ENCODE measurements at places on chromosomes 4 and X. TPM values are rescaled to one million over a fixed set of nuclear protein-coding genes. Genes with fewer than 3 reads are reported as not detected.
A peak's percentile ranks its signal among the peaks of the same experiment; 100 is the strongest.

GRCh38 chrX:5916945-5917344, 311.7 kb downstream of the NLGN4X start:
- DNase-seq, result no peak

Gene CTAG1A
- polyA plus RNA-seq, result not detected

GRCh38 chrX:12080265-12080664, 58.0 kb upstream of the FRMPD4 start:
- peak; percentile 7 for DNase-seq

Gene PIGA
- polyA plus RNA-seq, result 3.1 TPM

Gene FAT4
- 15.4 TPM for polyA plus RNA-seq

GRCh38 chr4:41257257-41257901, 651 bp downstream of the UCHL1 start:
- no peak for DNase-seq

- DNase-seq, result no peak
These were observed 14.6 kb upstream of the CLTRN start for GRCh38 chrX:15679246-15679645.

Gene NOA1
- polyA plus RNA-seq, result 17.1 TPM

Gene CFAP299
- polyA plus RNA-seq, result 1.9 TPM

DNA sequence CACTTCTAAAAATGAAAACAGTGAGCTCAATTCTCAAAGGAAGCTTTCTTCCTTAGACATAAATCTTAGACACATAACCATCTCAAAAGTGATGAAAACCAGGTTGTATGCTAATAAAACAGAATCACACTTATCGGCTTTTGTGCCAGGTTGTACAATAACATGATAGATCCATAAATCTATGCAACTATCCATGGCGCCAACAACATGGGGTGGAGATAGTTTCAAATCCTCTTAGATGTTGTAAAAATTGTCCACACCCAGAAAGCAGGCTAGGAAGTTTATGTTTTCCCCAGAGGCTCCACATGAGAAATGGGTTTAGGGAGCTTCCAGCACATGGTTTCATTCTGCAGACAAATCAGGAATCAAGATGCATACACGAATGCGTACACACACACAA, 165.3 kb upstream of the MAP3K15 start:
- DNase-seq, result no peak

- DNase-seq, result no peak
These were observed 173.5 kb downstream of the ANK2 start for GRCh38 chr4:113223001-113223400.

Gene ATOH1
- polyA plus RNA-seq, result not detected

Gene TMEM184C
- 40.6 TPM for polyA plus RNA-seq

Gene ASB9
- polyA plus RNA-seq, result 0.22 TPM

DNA sequence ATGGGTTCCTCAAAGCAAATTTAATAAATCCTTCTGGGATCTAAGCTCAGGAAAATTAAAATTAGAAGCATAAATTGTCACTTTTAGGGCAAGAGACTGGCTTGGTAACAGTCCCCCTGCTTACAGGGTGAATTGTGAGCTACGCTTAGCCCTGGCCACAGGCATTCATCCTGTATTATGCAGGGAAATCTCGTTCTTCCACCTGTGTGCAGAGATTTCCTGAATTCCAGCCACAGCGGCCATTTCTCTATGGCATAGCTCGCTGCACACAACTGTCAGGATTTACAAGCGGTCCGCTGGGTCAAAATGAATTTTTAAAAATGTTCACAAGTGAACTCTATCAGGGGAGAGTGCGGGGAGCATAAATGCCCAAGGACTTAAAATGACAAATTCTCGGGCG, 111.9 kb downstream of the DCTD start:
- DNase-seq, result no peak

- peak; percentile 36 for DNase-seq
These were observed 136.4 kb downstream of the ZNF674 start for GRCh38 chrX:46408553-46409407.

Data from AG04450 (cell line).